ENCODE measurements at places on chromosomes 2 and 18.

GRCh38 chr2:11552260-11552638, 18.4 kb downstream of the GREB1 start:
- no peak for DNase-seq

DNA sequence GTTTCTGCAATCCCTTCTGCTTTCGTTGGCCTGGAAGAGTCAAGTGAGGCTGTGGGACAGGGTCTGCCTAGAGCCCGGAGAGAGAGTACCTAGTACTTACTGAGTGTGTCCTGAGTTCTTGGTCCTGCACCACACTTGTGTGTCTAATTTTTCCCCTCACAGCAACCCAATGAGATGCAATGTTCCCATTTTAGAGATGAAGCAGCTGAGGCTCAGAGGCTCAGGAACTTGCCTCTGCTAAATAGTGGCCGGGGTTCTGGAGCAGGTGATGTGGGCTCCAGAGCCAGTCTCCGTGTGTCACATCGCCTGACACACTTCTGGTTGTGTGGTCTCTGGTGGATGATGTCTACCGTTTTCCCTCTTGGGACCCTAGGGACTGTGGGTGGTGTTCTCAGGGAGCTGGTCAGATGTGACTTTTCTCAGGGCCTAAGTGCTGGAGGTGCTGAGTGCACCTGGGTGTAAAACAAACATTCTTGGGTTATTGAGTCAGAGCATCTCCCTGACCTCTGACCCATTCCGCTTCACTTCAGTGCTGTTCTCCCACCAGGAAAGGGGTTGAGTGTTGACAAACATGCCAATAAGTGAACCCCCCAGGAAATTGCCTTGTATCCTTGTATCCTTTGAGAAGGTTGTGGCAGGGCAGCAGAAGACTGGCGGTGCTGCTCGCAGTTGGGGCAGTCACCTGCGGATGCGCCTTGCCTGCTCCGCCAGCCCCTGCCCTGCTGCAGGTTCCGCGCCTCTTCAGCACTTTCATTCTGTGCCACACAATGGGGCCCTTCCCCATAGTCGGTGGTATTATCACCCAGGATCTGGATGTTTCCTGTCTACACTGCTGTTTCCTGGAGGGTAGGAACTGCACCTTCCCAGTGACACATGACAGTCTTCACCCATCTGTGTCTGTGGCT, 32.1 kb downstream of the HK2 start:
- no peak for DNase-seq

DNA sequence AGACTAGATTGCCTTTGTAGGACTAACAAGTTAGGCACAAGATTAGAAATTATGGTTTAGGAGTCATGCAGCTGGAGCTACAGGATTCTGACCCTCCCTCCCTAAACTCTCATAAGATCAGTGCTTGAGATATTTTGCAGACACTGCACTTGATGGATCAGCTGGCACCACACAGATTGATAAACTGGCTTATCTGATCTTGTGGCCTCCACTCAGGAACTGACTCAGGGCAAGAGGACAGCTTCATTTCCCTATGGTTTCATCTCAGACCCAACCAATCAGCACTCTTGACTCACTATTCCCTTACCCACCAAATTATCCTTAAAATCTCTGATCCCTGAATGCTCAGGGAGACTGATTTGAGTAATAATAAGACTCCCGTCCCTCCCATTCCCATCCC, 152.3 kb downstream of the DIS3L2 start:
- no peak for DNase-seq

- DNase-seq = no peak
Measured at GRCh38 chr2:45554742-45555140, 56.3 kb downstream of the SRBD1 start.

- DNase-seq = no peak
Measured at GRCh38 chr2:213086050-213086449, 65.4 kb downstream of the IKZF2 start.

GRCh38 chr2:101123795-101124471, 27.2 kb downstream of the TBC1D8 start:
- no peak for DNase-seq

- no peak for DNase-seq
Measured at GRCh38 chr18:63192126-63192884, 127.3 kb downstream of the BCL2 start.

- no peak for DNase-seq
Measured at GRCh38 chr2:16180631-16181030, 240.3 kb downstream of the MYCN start.
